EL (cell line): ENCODE measurements at places on chromosomes 12 and 14.

GRCh38 chr12:45483571-45483970 lies 245.9 kb upstream of the ARID2 start:
- DNase-seq, result no peak

DNA sequence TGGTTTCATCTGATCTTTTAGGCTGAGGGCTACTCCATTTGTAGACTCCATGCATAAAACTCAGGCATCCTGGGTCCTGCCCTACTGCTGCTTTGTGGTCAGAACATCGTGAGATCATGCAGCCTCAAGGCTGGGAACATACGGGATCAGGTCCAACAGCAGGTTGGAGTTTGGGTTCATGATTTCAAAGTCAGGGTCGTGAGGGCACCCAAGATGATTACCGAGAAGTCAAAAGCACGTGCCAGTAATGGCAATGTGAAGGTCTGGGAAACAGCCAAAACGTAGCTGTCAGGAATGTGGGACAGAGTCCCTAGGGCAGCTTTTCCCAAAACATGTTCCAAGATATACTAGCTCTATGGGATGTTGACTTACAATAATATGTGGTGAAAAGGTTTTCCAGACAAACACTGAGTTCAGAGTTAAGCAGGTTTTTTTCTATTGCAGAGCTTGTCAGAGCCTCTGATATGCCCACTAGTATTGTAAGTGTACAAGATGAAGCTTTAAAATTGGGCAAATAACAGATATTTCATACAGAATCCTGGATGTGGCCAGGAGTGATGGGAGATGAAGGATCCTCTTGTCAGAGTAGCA lies 130.3 kb upstream of the DNM1L start:
- DNase-seq, result peak; percentile 93

- no peak for DNase-seq
Observed at GRCh38 chr12:104649921-104650320, 193.2 kb downstream of the CHST11 start.

GRCh38 chr12:86117711-86118110 lies 138.5 kb downstream of the MGAT4C start:
- DNase-seq, result no peak

- DNase-seq, result no peak
Observed at GRCh38 chr14:61526405-61527312, 168.7 kb upstream of the HIF1A start.

DNA sequence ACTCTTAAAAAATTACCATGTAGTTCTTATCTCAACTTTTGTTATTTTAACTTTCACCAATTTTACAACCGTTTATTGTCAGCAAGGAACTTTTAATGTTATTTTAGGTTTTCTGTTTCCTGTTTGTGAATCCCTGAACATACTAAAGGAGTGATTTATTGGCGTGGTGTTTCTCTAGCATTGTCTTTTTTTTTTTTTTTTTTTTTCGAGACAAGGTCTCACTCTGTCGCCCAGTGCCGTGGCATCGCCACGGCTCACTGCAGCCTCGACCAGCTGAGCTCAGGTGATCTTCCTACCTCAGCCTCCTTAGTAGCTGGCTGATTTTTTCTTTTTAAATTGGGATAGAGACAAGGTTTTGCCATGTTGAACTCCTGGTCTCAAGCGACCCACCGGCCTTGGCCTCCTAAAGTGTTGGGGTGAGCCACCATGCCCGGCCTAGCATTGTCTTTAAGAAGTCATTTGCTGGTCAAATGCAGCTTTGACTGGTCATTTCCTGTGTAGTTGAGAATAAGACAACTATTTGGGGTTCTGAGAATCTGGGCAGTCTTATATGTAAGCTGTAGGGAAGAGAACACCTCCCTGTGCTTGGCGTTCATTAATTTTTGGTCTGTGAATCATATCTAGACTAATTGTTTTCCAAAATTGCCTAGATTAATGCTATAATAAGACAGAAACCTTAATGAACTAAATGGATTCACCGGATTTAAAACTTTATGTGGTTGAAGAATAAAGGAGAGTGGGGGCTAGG lies 2.1 kb downstream of the WASHC4 start:
- peak; percentile 66 for DNase-seq

GRCh38 chr14:68791902-68792677 lies 777 bp downstream of the ZFP36L1 start:
- no peak for DNase-seq

GRCh38 chr12:105523164-105524057 lies 192.9 kb downstream of the C12orf75 start:
- peak; percentile 96 for DNase-seq

DNA sequence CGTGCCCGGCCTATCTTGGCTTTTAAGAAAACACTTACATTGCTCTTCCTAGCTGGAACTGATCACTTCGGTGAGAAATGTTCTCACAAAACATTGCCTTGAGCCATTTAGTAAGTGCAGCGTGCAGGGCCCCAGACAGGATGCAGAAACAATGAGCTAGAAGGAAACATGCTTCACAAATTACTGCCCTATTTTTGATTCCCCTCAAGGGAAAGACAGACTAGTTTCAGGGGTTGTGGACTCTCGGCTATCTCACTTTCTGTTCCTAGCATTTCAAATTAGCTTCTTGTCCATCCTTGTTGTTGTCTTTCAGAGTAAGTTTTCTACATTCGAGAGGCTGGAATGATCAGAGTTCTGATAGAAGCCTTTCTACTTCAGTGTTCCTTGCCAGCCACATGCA lies 21.6 kb downstream of the TGFB3 start:
- DNase-seq, result no peak

GRCh38 chr12:122116707-122117535 lies 38.4 kb downstream of the MLXIP start:
- DNase-seq, result no peak

GRCh38 chr12:53505086-53505485 lies 2.2 kb downstream of the NPFF start:
- DNase-seq, result peak; percentile 62

DNA sequence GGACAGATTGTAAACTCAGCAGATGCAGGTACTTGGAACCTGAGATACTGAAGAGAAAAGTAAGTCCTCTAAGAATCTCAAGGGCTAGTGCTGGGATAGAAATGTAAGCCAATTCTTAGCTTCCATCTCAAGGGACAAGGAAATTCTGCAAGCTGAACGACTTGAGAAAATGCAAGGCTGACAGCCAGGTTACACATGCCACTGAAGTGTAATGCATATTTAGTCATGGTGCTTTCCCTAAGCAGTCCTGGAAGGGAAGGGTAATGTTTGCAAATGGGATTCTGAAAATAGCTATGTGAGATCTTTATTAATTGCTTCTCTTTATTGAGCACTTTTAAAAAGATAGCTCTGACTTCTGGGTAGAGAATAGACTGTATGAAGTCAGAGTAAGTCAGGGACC lies 402.7 kb upstream of the SEL1L start:
- DNase-seq, result no peak

DNA sequence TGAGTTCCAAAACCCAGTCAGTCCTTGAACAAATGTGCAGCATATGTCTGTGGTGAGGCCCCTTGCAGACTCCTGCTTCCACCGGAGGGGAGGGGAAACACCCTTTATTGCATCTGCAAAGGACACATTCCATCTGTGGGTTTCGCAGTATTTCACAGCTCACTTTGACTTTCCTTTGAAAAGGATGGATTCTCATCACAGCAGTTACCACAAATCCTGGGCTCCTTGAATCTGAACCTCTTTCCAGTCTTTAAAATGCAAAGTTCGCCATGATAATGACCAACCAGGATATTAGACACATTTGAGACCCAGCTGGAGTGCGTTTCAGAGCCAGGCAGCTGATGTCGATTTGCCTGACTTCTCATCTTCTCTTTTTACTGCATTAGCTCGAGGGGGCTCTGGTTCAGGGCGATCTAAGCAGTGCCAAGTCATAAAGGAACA lies 242.4 kb downstream of the SLC15A4 start:
- DNase-seq, result no peak

DNA sequence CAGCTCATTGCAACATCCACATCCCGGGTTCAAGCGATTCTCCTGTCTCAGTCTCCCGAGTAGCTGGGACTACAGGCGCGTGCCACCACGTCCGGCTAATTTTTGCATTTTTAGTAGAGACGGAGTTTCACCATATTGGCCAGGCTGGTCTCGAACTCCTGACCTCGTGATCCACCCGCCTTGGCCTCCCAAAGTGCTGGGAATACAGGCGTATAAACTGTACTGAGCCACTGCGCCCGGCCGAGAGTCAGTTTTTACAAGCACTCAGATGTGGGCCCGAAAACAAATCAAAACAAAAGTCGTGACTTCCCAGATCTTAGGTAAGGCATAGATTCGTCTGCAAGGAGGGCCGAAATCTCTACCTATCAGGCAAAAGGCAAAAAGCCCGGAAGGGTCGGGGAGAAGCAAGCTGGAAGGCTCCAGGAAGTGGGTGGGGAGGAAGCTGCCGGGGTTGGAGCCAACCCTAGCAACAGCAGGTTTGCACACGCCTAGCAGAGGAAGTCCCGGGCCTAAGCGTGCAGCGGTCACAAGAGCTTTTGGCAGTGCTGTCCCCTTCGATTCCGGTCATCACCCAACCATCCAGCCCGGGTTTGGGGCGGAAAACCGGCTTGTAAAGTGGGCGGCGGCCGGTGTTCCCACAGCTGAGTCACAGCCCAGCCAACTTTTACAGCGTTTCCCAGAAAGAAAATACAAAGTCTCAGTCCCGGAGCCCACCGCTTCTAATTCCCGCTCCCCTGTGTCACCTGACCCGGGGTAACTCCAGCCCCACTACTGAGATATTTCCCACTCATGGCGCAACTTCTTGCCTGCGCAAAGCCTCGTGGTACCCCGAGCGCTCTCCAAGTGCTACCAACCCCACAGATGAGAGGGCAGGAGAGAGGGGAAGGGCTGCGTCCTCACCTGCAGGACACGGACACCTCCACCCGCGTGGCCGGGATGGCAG lies 583 bp downstream of the CPNE8 start:
- peak; percentile 8 for DNase-seq

GRCh38 chr14:100567009-100567876 lies 20.0 kb downstream of the BEGAIN start:
- no peak for DNase-seq

DNA sequence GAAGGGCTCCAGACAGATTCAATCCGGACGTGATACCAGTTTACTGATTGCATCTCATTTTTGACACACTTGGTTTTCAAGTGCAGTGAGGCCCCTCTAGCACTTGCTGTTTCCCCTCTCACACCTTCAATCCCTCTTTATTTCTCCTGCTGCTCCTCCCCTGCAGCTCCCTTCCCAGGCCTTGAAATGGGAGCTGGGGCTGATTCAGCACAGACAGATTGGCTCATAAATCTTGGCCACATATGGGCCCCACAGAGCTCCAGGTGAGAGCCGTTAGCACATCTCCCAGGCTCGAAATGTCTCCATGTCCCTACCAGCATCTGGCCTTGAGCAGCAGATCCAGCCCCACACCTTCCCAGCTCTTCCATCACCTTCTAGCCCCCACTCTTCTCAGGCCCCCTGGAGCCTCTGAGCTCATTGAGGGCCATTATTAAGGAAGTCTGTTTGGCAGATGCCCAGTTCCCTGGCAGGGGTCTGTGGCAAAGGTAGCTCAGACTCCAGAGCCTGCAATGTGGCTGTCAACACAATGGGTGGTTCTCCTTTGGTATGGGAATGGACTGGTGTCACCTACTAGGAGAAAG lies 220.3 kb upstream of the FKBP4 start:
- DNase-seq, result no peak

- no peak for DNase-seq
Observed at GRCh38 chr12:116592731-116593130, 33.5 kb downstream of the MAP1LC3B2 start.

GRCh38 chr14:104080376-104081260 lies 4.9 kb upstream of the ASPG start:
- no peak for DNase-seq

GRCh38 chr14:52954346-52955214 lies 3.7 kb upstream of the FERMT2 start:
- DNase-seq, result no peak

DNA sequence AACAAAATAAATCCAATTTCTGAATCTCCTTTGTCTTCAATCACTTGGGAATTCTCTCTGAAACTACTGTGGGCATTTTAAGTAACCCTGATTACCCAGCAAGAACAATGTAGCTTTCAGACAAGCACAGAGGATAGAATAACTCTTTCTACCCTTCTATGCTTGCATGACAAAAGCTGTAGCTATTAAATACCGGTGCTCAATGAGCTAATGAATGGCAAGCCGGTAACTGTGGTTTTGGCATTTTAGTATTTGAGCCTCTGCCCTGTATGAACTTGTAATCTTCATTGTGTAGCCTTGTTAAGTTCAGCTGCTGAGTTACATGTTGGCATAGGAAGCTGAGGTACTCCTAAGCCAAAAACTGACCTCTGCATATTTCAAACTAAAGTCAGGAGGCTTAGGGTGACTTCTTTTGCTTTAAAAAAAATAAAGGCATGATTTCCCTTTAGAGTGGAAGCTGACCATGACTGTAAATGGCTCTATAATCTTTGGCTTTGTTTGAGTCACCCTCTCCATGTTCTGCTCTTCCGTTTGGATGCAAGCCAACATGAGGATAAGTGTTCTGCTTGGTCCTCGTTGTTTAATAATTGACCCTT lies 171.0 kb upstream of the HIF1A start:
- DNase-seq, result peak; percentile 88

DNA sequence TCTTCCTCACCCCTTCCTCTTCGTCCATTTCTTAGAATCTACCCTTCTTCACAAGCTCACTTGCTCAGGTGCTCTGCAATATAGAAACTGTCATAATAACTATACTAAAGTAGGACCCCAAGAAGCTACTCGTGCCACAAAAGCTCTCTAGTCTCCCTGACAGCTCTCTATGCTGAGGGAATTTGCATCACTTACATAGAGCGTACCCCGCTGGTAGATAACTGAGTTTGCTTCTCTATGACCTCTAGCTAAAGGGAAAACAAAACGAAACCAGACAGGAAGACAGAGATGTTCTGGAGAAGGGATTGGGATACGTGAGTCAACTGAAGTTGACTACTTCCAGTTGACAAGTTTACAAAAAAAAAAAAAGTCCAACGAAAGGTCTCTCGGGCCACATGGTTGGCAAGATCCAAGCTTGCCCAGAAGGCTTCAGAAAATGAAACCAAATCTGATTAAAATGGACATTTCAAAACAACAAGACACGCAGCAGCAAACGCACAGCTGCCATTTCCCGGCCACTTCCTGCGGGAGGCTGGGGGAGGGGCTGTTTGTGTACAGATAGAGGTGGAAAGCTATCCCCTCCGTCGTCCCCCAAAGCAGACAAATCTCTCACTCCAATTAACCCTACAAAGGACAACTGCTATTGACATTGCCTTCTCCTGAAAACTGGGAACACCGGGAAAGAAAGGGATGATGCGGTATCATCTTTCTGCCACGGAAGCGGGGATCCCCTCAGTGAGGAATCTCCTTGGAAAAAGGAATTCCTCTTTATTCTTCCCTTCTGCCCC lies 1.3 kb downstream of the BAZ2A start:
- peak; percentile 70 for DNase-seq

GRCh38 chr12:89618113-89618862 lies 90.3 kb downstream of the ATP2B1 start:
- no peak for DNase-seq
